Hepatocyte (in vitro differentiated cells): ENCODE measurements at places on chromosomes 1 and 21.

DNA sequence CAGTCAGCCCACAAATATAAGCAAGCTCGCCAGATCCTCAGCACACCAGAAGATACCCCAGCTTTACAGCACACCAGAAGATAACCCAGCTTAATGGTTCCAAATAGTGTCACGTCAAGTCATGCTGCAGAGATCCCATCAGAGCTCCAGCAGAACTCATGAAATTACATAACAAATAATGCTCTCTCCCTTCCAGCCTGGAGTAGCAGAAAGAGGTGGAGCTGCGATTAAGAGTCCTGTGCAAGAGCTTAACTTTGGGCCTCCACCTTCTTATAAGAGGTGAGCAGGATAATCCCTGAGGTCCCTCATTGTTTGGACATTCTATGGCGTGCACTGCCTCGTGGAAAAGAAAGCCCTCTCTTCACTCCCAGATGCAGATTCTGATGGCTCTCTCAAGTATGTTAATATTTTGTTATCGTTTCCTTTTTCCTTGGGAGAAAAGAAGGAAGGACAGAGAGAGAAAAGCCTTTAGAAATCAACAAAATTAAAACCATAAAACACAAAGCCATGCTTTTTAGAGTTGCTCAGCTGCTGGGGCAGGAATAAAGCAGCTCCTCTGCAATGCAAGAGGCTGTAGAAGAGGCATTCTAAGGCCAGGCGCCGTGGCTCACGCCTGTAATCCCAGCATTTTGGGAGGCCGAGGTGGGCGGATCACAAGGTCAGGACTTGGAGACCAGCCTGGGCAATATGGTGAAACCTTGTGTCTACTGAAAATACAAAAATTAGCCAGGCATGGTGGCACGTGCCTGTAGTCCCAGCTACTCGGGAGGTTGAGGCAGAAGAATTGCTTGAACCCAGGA, 59.1 kb downstream of the GLUL start:
- H3K27ac ChIP-seq: no peak overlapping the region
- DNase-seq: no peak
- no peak overlapping the region for H3K4me3 ChIP-seq
- H3K36me3 ChIP-seq: no peaks in the 10 kb centered on the region

DNA sequence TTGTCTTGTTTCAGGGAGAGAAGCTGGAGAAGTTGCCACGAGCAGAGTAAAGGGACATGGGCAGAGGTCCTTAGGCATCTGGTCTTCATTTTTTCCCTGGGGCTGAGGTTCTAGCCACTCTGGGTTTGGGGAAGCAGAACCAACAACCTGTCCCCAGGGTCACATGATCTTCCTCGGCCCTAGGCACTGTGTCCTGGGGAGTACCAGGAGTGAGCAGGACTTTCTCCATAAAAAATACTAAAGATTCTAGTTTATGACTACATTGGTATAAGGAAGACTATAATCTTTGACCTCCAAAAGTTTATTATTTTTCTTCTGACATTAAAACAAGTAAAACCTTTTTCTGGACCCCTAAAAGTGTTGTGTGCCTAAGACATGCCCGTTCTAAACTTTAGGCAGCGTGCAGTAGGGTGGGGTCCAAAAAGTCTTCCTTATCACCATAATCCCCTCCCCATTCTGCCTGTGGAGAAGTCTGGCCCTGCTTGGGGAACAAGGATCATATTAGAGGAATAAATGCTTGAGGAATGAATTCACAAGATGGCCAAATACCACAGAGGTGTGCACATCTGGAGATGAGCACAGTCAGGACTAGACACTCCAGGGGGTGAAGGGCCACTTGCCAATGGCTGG, 19.3 kb upstream of the IGSF3 start:
- DNase-seq: no peak
- no peaks in the 10 kb centered on the region for H3K27me3 ChIP-seq
- H3K27ac ChIP-seq: no peak overlapping the region

- no peaks in the 10 kb centered on the region for H3K36me3 ChIP-seq
- H3K27me3 ChIP-seq: peaks cover 92% of the 10 kb centered on the region
- H3K4me3 ChIP-seq: peak overlapping the region; percentile 24
- peak; percentile 59 for DNase-seq
- no peak overlapping the region for H3K27ac ChIP-seq
- H3K4me1 ChIP-seq: peaks cover 26% of the 10 kb centered on the region
Measured at GRCh38 chr1:213982672-213983492, 4.9 kb upstream of the PROX1 start.

GRCh38 chr1:197181982-197182381, 35.5 kb upstream of the ASPM start:
- no peak overlapping the region for H3K4me3 ChIP-seq
- DNase-seq: no peak
- no peaks in the 10 kb centered on the region for H3K36me3 ChIP-seq
- no peak overlapping the region for H3K27ac ChIP-seq
- H3K4me1 ChIP-seq: no peaks in the 10 kb centered on the region
- H3K27me3 ChIP-seq: no peaks in the 10 kb centered on the region

DNA sequence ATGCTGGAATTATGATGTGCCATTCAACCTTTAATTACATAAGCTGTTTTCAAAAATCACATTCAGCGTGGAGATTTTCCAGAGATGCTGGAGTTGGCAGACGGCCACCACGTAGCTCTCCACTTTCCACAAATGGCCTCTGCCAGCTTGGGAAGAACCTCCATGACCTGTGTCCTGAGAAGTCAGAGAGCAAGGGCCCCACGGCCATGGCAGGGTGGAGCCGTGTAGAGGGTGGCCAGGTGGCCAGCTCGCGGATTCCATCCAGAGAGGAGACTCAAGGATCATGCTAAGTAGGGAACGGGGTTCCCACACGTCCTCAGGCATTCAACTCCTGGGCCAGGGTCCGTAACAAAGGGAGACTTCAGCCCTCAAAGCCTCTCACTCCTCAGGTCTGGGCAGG, 1.3 kb upstream of the GALE start:
- no peaks in the 10 kb centered on the region for H3K36me3 ChIP-seq
- peak overlapping the region; percentile 99 for H3K27ac ChIP-seq
- no peak for DNase-seq
- no peak overlapping the region for H3K4me3 ChIP-seq
- no peaks in the 10 kb centered on the region for H3K27me3 ChIP-seq
- peaks cover 18% of the 10 kb centered on the region for H3K4me1 ChIP-seq

DNA sequence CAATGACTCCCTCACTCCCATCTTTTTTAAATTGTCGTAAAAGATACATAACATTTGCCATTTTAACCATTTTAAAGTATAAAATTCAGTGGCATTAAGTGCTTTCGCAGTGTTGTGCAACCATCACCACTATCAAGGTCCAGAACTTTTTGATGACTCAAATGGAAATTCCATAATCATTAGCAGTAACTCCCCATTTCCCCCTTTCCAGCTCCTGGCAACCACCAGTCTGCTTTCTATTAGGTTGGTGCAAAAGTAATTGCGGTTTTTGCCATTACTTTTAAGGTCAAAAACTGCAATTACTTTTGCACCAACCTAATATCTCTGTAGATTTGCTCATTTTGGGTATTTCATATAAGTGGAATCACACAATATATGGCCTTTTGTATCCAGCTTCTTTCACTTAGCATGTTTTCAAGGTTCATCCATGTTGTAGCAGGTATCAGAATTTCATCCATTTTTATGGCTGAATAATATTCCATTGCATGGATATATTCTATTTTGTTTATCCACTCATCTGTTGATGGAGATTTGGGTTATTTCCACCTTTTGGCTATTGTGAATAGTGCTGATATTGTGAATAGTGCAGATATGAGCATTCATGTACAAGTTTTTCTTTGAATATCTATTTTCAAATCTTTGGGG, 159.7 kb downstream of the HIVEP3 start:
- H3K27ac ChIP-seq: no peak overlapping the region
- no peaks in the 10 kb centered on the region for H3K4me1 ChIP-seq
- DNase-seq: no peak
- H3K27me3 ChIP-seq: no peaks in the 10 kb centered on the region

DNA sequence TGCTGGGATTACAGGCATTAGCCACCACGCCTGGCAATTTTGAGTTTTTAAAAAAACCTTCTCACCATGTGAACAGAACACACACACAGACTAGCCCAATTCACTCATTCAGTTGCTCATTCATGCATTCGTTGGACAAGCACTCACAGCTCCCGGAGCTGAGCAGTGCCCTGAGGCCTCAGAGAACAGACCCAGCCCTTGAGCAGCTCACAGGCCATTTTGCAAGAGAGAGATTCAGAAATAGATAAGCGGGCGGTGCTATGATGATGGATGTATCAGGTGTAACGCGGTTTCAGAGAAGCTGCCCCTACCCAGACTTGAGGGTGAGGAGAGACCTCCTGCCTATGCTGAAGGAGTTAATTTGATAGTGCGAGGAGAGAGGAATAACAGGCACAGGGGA, 18.6 kb downstream of the PTAFR start:
- DNase-seq: no peak
- H3K36me3 ChIP-seq: no peaks in the 10 kb centered on the region
- no peak overlapping the region for H3K4me3 ChIP-seq
- H3K4me1 ChIP-seq: no peaks in the 10 kb centered on the region
- H3K27ac ChIP-seq: no peak overlapping the region
- H3K27me3 ChIP-seq: no peaks in the 10 kb centered on the region

DNA sequence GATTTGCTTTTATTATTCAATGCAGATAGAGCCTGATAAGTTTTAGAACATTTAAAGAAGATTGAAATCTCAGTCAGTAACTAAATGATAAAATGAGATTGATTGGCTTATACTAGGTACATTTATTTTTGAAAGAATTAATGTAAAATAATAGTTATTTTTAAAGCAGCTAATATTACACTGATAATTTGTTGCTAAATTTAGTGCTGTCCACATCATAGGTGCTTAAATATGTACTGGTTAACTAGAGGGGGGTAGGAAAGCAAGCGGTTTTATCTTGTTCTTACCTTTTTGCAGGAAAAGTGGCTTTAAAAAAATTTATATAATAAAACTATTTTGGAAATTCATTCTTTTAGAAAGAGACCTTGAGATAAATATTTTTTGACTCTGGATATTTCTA, 40.4 kb upstream of the RWDD3 start:
- H3K4me3 ChIP-seq: no peak overlapping the region
- DNase-seq: no peak
- H3K27me3 ChIP-seq: no peaks in the 10 kb centered on the region
- H3K36me3 ChIP-seq: no peaks in the 10 kb centered on the region

GRCh38 chr1:51537568-51537967, 18.5 kb upstream of the EPS15 start:
- H3K36me3 ChIP-seq: no peaks in the 10 kb centered on the region
- no peaks in the 10 kb centered on the region for H3K27me3 ChIP-seq
- no peaks in the 10 kb centered on the region for H3K4me1 ChIP-seq

GRCh38 chr1:204176049-204176448, 9.9 kb upstream of the REN start:
- no peak overlapping the region for H3K27ac ChIP-seq
- DNase-seq: no peak
- H3K4me1 ChIP-seq: peaks cover 3% of the 10 kb centered on the region
- no peak overlapping the region for H3K4me3 ChIP-seq
- peaks cover 4% of the 10 kb centered on the region for H3K27me3 ChIP-seq

DNA sequence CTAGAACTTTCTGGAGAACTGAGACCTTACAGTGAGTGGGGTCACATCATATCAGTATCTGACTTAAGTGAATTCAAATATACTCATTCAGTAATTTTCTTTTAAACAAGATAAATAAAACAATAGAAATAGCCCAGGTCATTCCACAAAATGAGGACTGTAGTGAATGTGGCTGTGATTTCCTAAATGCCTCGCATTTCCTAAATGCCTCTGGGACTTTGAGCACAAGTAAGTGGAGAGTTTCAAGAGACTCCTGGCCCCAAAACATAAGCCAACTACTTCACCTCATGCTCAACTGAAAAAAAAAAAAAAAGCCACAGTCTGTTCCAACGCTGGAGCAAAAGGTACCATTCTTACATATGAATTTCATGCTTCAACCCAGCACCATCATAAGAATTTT, 81.5 kb downstream of the ZNF281 start:
- H3K36me3 ChIP-seq: no peaks in the 10 kb centered on the region
- H3K27ac ChIP-seq: no peak overlapping the region
- H3K4me1 ChIP-seq: no peaks in the 10 kb centered on the region
- no peak for DNase-seq
- no peaks in the 10 kb centered on the region for H3K27me3 ChIP-seq
- no peak overlapping the region for H3K4me3 ChIP-seq

GRCh38 chr1:151733126-151733525, 11.8 kb downstream of the RIIAD1 start:
- no peaks in the 10 kb centered on the region for H3K36me3 ChIP-seq
- H3K27me3 ChIP-seq: no peaks in the 10 kb centered on the region
- no peak for DNase-seq
- no peaks in the 10 kb centered on the region for H3K4me1 ChIP-seq
- H3K4me3 ChIP-seq: no peak overlapping the region

GRCh38 chr1:178847396-178847849, 23.5 kb downstream of the ANGPTL1 start:
- H3K36me3 ChIP-seq: no peaks in the 10 kb centered on the region
- H3K4me1 ChIP-seq: no peaks in the 10 kb centered on the region
- no peak overlapping the region for H3K4me3 ChIP-seq
- DNase-seq: peak; percentile 16
- H3K27me3 ChIP-seq: no peaks in the 10 kb centered on the region

GRCh38 chr1:162372159-162373071, 4.2 kb downstream of the SPATA46 start:
- H3K27me3 ChIP-seq: no peaks in the 10 kb centered on the region
- DNase-seq: no peak
- no peak overlapping the region for H3K4me3 ChIP-seq

DNA sequence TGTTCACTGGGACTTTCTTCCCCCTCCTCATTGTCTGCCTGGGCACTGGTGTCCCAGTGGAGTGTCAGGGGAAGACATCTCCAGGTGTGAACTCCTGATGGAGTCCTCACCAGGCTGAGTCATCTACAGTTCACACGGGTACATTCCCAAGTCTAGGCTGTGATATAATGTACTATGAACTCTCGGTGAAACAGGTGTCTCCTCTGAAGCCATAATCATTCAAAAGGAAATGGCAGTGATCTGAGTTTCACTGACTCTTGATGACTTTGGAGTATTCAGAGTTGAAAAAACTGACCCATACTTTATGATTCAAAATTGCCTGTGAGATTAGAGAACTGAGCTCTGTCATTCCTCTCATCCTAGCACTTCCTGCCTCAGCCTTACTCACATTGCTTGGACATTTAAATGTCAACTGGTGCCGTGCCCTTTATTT, 9.1 kb downstream of the LAMC2 start:
- H3K36me3 ChIP-seq: no peaks in the 10 kb centered on the region
- H3K27ac ChIP-seq: peak overlapping the region; percentile 65
- DNase-seq: peak; percentile 67
- no peaks in the 10 kb centered on the region for H3K27me3 ChIP-seq

DNA sequence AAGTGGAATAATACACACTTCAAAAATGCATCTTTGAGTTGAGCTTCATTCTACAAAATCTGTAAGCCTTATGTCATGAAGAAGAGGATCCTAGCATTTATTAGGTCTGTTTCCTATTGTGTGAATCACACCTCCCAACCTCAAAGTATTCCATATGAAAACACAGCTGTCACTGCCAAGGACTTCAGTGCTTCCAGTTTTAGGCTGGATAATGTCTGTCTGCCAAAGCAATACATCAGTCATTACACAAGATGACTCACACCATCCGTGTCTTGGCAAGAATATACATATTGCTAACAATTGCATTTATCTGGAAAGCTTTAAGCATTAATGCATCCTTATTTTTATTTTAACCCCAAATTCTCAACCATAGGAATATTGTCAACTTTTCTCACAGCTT, 125.7 kb upstream of the TMPRSS15 start:
- no peak overlapping the region for H3K4me3 ChIP-seq
- no peak overlapping the region for H3K27ac ChIP-seq
- H3K4me1 ChIP-seq: no peaks in the 10 kb centered on the region
- no peaks in the 10 kb centered on the region for H3K36me3 ChIP-seq
- H3K27me3 ChIP-seq: no peaks in the 10 kb centered on the region
- peak; percentile 17 for DNase-seq

- DNase-seq: peak; percentile 19
- no peaks in the 10 kb centered on the region for H3K36me3 ChIP-seq
- peaks cover 11% of the 10 kb centered on the region for H3K4me1 ChIP-seq
- H3K27me3 ChIP-seq: no peaks in the 10 kb centered on the region
Measured at GRCh38 chr1:204924013-204924759, 53.5 kb downstream of the NFASC start.
